Activated naive CD4-positive, alpha-beta T cell treated with anti-CD3 and anti-CD28 coated beads for 36 hours (primary cell): ENCODE measurements at places on chromosomes 7 and 10. TPM values are rescaled to one million over a fixed set of nuclear protein-coding genes. Genes with fewer than 3 reads are reported as not detected.

NPTX2 gene
- total RNA-seq: not detected

RBP3 gene
- not detected for total RNA-seq

EPO gene
- total RNA-seq: not detected

IGFBP3 gene
- not detected for total RNA-seq

C10orf95 gene
- total RNA-seq: 0.14 TPM

DBNL gene
- total RNA-seq: 82.3 TPM

CCNY gene
- total RNA-seq: 31.2 TPM

GPC2 gene
- total RNA-seq: 7.6 TPM

NKX1-2 gene
- not detected for total RNA-seq

PARG gene
- 27.2 TPM for total RNA-seq

AGR3 gene
- not detected for total RNA-seq

XRCC2 gene
- total RNA-seq: 10.3 TPM

RET gene
- total RNA-seq: 0.36 TPM

TUBAL3 gene
- not detected for total RNA-seq

AKR1C8 gene
- not detected for total RNA-seq

LRRC4 gene
- total RNA-seq: 1.3 TPM

PNLIP gene
- total RNA-seq: not detected

DNAH11 gene
- 0.02 TPM for total RNA-seq

HTR5A gene
- not detected for total RNA-seq

TYW1 gene
- 12.9 TPM for total RNA-seq

PROSER2 gene
- total RNA-seq: 0.83 TPM

AKR1C3 gene
- 0.33 TPM for total RNA-seq

LAMTOR4 gene
- 129 TPM for total RNA-seq

PON1 gene
- not detected for total RNA-seq

ANXA8L1 gene
- not detected for total RNA-seq

EPDR1 gene
- total RNA-seq: 1.6 TPM

NUDT13 gene
- 0.83 TPM for total RNA-seq

LOXL4 gene
- not detected for total RNA-seq

CDNF gene
- total RNA-seq: 1.8 TPM

CTAGE8 gene
- 1.3 TPM for total RNA-seq

SDK1 gene
- total RNA-seq: 2.0 TPM

LZTS2 gene
- total RNA-seq: 8.3 TPM

WAPL gene
- total RNA-seq: 33.5 TPM

SRRM3 gene
- not detected for total RNA-seq

DKK1 gene
- total RNA-seq: not detected

LSM5 gene
- 132 TPM for total RNA-seq

MUC3A gene
- not detected for total RNA-seq

MAGI2 gene
- 0.19 TPM for total RNA-seq

PPP1R3A gene
- total RNA-seq: not detected

PAX4 gene
- not detected for total RNA-seq

PNLIPRP3 gene
- not detected for total RNA-seq

OR2A12 gene
- total RNA-seq: not detected

SORCS3 gene
- total RNA-seq: not detected

ASB4 gene
- not detected for total RNA-seq

PRKCQ gene
- total RNA-seq: 49.5 TPM

NPSR1 gene
- not detected for total RNA-seq

ATRNL1 gene
- total RNA-seq: not detected

PRKRIP1 gene
- total RNA-seq: 18.5 TPM

LRMDA gene
- total RNA-seq: not detected

ATG9B gene
- total RNA-seq: 2.8 TPM

GOT1 gene
- total RNA-seq: 62.6 TPM

RFC2 gene
- total RNA-seq: 91.5 TPM

OR13A1 gene
- not detected for total RNA-seq

GPR22 gene
- not detected for total RNA-seq

FZD1 gene
- 0.29 TPM for total RNA-seq

SYCE1 gene
- total RNA-seq: not detected

TMEM248 gene
- total RNA-seq: 51.4 TPM
